ENCODE measurements at places on chromosomes 3 and 15. TPM values are rescaled to one million over a fixed set of nuclear protein-coding genes. Genes with fewer than 3 reads are reported as not detected.

Gene MKRN3
- 5.7 TPM for total RNA-seq

Gene ACKR2
- 0.14 TPM for total RNA-seq

Gene TLR9
- total RNA-seq: 0.45 TPM

Gene KLHL40
- total RNA-seq: not detected

Gene EXOG
- 19.4 TPM for total RNA-seq

Gene DYNLT2B
- 18.6 TPM for total RNA-seq

Gene ADAMTSL3
- total RNA-seq: not detected

Gene ALDH1A2
- total RNA-seq: not detected

Gene GCSAM
- 27.3 TPM for total RNA-seq

All from activated naive CD4-positive, alpha-beta T cell treated with anti-CD3 and anti-CD28 coated beads, Interleukin-2, amount 10 ng/mL, durations not matched to agents 5 hours and 36 hours (primary cell).